Stimulated activated CD8-positive, alpha-beta memory T cell treated with anti-CD3 and anti-CD28 coated beads, Interleukin-4, amount 100 ng/mL, for 1 hour (primary cell): ENCODE measurements at places on chromosomes 12 and 14.

- no peak for DNase-seq
These were observed 233.8 kb upstream of the SEL1L start for GRCh38 chr14:81767266-81767995.

- no peak for DNase-seq
These were observed 97.4 kb downstream of the C12orf50 start for GRCh38 chr12:87931812-87932211.

GRCh38 chr12:90959538-90960139 lies 4.7 kb upstream of the CCER1 start:
- DNase-seq, result no peak

DNA sequence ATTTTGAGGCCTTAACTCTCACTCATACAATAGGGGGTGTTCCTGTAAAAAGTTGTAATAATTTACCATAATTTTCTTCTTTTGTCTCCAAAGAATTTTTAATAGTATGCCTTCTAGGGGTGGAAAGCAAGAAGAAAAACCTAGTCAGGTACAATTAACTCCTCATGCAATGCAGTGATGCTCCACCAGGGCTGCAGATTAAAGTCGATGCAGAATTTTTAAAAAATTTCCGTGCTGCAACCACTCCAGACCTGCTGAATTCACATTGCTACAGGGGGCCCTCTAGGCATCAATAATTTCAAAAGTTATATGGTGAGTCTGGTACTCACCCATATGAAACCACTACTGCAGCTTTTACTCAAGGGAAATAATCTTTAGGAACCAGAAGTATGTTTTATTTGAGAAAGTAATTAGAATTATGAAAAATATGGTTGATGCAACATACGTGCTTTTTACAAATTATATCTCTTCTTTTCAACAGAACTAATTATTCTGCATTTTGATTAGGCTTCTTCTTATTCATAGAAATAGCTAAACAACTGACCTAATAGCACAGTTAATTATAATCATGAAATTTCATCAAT lies 353.2 kb downstream of the BCAT1 start:
- DNase-seq, result no peak

DNA sequence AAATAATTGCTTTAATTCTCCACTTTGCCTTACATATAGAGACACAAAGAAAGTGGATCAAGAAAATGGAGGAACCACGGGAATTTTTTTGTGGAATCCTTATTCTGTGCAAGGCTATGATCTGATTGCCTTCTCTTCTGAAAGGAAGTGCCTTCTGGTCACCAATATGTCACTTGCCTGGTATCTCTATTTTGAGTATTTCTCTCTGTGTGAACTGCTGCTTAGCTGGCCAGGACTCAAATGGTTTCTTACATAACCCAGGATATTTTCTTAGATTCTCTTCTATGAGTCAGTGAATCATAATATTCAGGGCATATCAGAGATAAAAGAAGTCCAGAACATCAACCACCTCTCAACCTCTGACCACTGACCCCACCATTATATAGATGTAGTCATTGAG lies 156.1 kb downstream of the DIO2 start:
- no peak for DNase-seq

DNA sequence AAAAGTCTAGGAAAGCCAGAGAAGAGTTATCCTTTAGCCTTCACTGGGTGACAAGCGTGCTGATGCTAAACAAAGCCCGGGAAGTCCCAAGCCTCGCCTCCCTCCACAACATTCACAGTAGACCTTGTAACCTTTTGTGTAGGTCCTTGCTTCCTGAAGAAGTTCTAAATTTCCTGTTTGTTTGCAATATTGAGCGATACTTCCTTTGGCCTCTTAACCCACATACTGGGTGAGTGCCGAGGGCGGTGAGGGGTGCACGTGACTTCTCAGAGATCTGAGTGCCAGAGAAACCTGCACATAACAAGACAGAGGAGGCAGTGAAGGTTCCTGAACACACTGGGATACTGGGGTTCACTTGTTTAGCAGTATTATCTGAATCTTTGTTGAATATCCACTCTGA lies 134.3 kb downstream of the PLXNC1 start:
- no peak for DNase-seq

GRCh38 chr12:71135812-71136176 lies 22.0 kb downstream of the TSPAN8 start:
- DNase-seq, result no peak

- DNase-seq, result no peak
These were observed 157.0 kb downstream of the FLRT2 start for GRCh38 chr14:85686908-85687307.

DNA sequence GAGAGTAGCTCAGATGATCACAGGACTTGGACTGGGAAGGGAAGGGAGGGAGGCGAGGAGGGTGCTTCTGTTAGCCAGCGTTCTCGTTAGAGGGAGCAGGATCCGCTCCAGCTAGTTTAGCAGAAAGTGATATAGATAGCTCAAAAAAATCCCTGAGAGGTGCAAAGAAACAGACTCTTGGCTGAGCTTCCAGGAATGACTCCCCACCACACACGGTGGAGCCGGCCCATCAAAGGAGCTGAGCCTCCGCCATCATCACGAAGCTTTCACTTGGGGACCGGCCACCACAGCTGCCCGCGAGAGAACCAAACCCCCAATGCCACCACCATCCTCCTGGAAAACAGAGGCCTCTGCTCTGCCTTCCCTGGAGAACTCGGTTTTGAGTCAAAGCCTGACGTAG lies 124.6 kb upstream of the BCL2L14 start:
- DNase-seq, result no peak

- DNase-seq, result no peak
These were observed 21.9 kb upstream of the CHPT1 start for GRCh38 chr12:101675555-101675954.
